ENCODE measurements at places on chromosomes 2 and 18.

DNA sequence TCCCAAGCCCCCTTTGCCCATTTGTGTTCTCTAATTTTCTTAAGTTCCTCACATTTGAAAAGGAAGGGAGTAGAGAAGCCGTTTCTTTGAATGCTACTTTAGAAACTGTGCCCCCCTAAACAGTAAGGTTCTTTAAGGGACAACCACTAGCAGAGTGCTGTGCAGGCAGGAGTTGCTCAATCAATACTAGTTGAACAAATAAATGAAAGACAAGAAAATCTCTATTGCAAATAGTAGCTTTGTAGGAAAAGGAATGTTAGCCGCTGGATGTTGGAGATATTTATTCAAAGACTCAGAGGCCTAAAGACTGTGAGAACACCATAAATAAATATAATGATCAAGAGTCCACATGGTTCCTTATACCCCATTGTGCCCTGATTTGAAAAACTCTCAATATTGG is 119.8 kb upstream of the SMAD7 start:
- H3K4me3 ChIP-seq = no peak overlapping the region
- no peak for DNase-seq
- peaks cover 48% of the 10 kb centered on the region for H3K4me1 ChIP-seq
- H3K36me3 ChIP-seq = no peaks in the 10 kb centered on the region

- no peaks in the 10 kb centered on the region for H3K36me3 ChIP-seq
- no peak overlapping the region for H3K4me3 ChIP-seq
- H3K27me3 ChIP-seq = no peaks in the 10 kb centered on the region
These were observed 37.5 kb upstream of the SEMA4C start for GRCh38 chr2:96907115-96908041.

GRCh38 chr18:36141576-36141975 is 11.9 kb downstream of the ELP2 start:
- H3K36me3 ChIP-seq = peaks cover 3% of the 10 kb centered on the region
- H3K27ac ChIP-seq = no peak overlapping the region
- DNase-seq = no peak
- H3K27me3 ChIP-seq = no peaks in the 10 kb centered on the region
- no peaks in the 10 kb centered on the region for H3K4me1 ChIP-seq

GRCh38 chr2:238956676-238957075 is 108.8 kb downstream of the TWIST2 start:
- no peaks in the 10 kb centered on the region for H3K36me3 ChIP-seq
- DNase-seq = peak; percentile 2
- no peak overlapping the region for H3K4me3 ChIP-seq
- no peak overlapping the region for H3K27ac ChIP-seq
- no peaks in the 10 kb centered on the region for H3K4me1 ChIP-seq
- H3K27me3 ChIP-seq = peaks cover 3% of the 10 kb centered on the region

- no peak overlapping the region for H3K4me3 ChIP-seq
- no peaks in the 10 kb centered on the region for H3K27me3 ChIP-seq
- H3K27ac ChIP-seq = no peak overlapping the region
These were observed 29.9 kb upstream of the MGAT5 start for GRCh38 chr2:134224005-134224404.

GRCh38 chr18:24271381-24272228 is 126.0 kb downstream of the OSBPL1A start:
- peaks cover 10% of the 10 kb centered on the region for H3K4me1 ChIP-seq
- no peaks in the 10 kb centered on the region for H3K27me3 ChIP-seq
- H3K27ac ChIP-seq = peak overlapping the region; percentile 83
- DNase-seq = peak; percentile 90
- no peaks in the 10 kb centered on the region for H3K36me3 ChIP-seq
- H3K4me3 ChIP-seq = peak overlapping the region; percentile 73

DNA sequence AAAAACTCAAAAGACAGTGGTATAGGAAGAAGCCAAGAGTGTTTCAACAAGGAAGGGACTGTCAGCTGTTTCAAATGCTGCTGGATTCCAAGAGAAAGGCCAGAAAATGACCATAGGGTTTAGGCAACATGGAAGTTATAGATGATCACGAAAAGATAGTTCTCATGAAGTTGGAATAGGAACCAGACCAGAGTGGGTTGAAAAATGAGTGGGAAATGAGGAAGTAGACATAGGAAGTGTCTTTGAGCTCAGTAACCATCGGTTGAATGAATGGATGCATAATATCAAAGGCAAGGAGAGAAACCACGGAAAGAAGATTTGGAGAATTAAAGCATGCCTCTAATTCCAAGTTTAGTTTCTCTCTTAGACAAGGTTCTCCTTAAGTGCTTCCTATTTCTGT is 1.3 kb downstream of the NCAPH start:
- no peaks in the 10 kb centered on the region for H3K27me3 ChIP-seq
- H3K4me3 ChIP-seq = no peak overlapping the region
- H3K27ac ChIP-seq = no peak overlapping the region
- DNase-seq = no peak
- H3K4me1 ChIP-seq = no peaks in the 10 kb centered on the region

GRCh38 chr18:70029163-70029562 is 81.5 kb upstream of the CD226 start:
- no peak overlapping the region for H3K4me3 ChIP-seq
- no peak for DNase-seq
- H3K36me3 ChIP-seq = no peaks in the 10 kb centered on the region
- H3K27ac ChIP-seq = no peak overlapping the region
- no peaks in the 10 kb centered on the region for H3K4me1 ChIP-seq
- no peaks in the 10 kb centered on the region for H3K27me3 ChIP-seq

DNA sequence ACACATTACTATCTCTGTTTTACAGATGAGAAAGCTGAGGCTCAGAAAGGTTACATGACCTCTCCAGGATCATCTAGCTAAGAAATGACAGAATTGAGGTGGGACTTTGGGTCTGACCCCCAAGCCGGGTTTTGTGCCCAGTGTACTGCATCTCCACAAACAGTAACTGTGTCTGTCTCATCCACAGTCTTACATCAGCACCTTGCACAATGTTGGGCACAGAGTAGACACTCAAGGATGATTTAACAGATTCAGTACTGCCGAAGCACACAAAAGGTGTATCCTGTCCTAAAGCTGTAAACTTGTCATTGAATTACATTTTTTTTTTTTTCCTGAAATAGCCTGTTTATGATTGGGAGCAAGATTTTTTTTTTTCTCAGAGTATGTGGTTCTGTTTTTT is 84.8 kb downstream of the ADCYAP1 start:
- H3K27ac ChIP-seq = no peak overlapping the region
- no peaks in the 10 kb centered on the region for H3K4me1 ChIP-seq
- no peaks in the 10 kb centered on the region for H3K36me3 ChIP-seq
- no peaks in the 10 kb centered on the region for H3K27me3 ChIP-seq

- DNase-seq = peak; percentile 73
- no peaks in the 10 kb centered on the region for H3K27me3 ChIP-seq
- H3K27ac ChIP-seq = no peak overlapping the region
- H3K4me3 ChIP-seq = no peak overlapping the region
- H3K36me3 ChIP-seq = no peaks in the 10 kb centered on the region
- H3K4me1 ChIP-seq = no peaks in the 10 kb centered on the region
These were observed 63.3 kb upstream of the GALNT5 start for GRCh38 chr2:157194097-157194688.

DNA sequence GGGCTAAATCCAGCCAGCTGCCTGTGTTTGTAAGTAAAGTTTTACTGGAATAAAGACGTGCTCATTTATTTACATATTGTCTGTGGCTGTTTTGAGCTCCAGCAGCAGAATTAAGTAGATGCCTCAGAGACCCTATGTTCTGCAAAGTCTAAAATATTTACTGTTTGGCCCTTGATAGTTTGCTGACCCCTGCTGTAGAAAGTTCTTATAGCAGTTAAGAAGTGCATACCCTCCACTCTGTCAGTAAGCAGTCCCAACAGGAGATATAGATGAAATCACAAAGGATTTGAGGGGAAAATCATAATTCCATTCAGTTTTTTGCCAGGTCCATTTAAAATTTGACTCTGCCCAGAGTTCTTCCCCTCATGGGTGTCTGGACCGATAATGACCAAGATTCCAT is 50.1 kb upstream of the ITM2C start:
- peaks cover 3% of the 10 kb centered on the region for H3K36me3 ChIP-seq
- H3K27ac ChIP-seq = no peak overlapping the region
- H3K4me1 ChIP-seq = no peaks in the 10 kb centered on the region

DNA sequence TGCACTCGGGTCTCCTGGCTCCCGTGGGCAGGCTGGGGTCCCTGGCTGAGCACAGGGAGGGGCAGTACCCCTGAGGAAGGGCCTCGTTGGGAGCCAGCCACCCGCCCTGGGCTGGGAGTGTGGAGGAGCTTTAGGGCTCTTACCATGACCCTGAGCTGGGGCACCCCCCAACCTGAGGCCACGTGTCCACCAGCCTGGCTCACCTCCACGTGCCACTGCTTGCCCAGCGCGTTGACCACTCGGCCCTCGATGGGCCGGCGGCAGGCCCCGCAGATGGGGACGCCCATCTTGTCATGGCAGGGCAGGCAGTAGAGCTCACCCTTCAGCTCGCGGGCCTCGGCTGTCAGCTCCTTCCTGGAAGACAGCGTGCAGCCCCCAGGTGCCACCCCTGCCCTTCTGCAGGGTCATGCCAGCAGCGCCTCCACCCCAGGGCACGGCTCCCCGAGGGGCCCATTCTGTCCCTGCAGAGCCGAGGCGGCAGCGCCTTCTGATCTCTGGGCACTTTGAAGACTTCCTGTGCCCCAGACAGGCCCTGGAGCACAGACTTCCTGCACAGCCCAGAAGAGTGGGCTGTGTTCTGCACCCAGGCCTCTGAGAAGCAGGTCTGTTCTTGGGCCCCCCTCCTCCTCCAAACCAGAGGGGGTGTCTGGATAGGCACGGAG is 4.0 kb upstream of the GPR17 start:
- peaks cover 10% of the 10 kb centered on the region for H3K4me1 ChIP-seq
- H3K36me3 ChIP-seq = no peaks in the 10 kb centered on the region
- no peaks in the 10 kb centered on the region for H3K27me3 ChIP-seq
- H3K4me3 ChIP-seq = no peak overlapping the region
- no peak for DNase-seq
